ENCODE measurements at places on chromosomes 3 and 15.

GRCh38 chr15:54580643-54581042 is 602.4 kb downstream of the UNC13C start:
- DNase-seq, result no peak

DNA sequence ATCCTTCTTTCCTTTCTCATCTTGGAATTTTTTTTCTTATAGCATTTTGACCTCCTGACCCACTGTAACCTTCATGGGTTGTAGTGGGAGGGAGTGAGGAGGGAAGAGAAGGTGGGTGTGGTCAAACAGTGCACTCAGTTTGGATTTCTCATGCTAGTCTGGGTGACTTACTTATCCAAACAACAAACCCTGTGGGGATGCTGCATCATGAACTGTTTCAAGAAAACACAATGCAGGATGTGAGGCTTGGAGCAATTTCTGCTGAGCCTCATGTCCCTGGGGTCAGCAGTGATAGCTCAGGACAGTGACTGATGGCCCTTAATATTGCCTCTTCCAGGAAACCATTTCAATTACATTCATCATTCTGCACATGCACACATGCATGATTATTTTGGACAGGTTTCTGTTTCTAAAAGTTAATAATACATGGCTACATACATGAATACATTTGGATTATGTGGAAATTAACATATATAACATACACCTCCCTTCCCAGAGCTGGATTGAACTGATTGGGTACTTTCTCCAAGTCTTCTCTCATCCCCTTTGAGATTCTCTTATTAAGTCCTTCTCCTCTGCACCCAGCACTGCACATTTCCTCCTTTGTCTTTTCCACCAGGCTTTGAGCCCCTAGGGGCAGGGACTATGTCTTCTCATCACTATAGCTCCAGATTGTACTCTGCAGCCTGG is 61.2 kb downstream of the ADAMTSL3 start:
- no peak for DNase-seq

GRCh38 chr15:101578443-101578894 is 73.7 kb downstream of the TM2D3 start:
- DNase-seq, result no peak

DNA sequence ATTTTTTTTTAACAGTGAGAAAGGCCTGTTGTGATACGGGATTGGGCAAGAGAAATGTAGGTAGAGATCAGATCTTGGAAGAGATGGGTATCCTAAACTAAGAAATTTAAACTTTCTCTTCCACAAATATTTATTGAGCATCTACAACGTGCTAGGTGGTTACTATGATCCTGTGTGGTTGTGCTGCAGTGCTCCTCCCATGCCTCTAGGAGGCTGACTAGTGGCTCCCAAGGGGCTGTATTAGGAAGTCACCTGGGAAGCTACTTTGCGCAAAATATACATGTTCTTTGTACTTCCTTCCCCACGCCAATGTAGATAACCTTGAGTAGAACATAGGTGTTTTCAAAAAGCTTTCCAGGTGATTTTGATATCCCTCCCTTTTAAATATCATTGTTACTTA is 27.2 kb downstream of the USP3 start:
- DNase-seq, result no peak

DNA sequence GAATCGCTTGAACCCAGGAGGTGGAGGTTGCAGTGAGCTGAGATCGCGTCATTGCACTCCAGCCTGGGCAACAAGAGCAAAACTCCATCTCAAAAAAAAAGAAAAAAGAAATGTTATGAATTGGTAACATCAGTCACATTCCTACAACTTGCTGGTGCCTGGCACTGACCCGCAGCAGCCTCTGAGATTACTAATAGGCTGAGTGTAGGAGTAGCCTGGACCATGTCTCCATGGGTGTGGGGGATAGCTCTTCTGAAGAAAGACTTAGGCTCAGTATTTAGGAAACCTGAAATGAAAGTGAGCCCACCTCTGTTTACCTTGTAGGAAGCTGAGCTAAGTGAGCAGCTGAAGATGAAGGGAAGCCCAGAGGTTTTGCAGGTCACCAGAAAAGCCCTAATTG is 148.3 kb downstream of the LRRC28 start:
- DNase-seq, result no peak

DNA sequence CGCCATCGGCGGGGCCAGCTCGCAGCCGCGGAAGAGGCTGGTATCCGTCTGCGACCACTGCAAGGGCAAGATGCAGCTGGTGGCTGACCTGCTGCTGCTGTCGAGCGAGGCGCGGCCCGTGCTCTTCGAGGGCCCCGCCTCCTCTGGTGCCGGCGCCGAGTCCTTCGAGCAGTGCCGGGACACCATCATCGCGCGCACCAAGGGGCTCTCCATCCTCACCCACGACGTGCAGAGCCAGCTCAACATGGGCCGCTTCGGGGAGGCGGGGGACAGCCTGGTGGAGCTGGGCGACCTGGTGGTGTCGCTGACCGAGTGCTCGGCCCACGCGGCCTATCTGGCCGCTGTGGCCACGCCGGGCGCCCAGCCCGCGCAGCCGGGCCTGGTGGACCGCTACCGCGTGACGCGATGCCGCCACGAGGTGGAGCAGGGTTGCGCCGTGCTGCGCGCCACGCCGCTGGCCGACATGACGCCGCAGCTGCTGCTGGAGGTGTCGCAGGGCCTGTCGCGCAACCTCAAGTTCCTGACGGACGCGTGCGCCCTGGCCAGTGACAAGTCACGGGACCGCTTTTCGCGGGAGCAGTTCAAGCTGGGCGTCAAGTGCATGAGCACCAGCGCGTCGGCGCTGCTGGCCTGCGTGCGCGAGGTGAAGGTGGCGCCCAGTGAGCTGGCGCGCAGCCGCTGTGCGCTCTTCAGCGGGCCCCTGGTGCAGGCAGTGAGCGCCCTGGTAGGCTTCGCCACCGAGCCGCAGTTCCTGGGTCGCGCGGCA is 1.8 kb downstream of the TLNRD1 start:
- peak; percentile 10 for DNase-seq

DNA sequence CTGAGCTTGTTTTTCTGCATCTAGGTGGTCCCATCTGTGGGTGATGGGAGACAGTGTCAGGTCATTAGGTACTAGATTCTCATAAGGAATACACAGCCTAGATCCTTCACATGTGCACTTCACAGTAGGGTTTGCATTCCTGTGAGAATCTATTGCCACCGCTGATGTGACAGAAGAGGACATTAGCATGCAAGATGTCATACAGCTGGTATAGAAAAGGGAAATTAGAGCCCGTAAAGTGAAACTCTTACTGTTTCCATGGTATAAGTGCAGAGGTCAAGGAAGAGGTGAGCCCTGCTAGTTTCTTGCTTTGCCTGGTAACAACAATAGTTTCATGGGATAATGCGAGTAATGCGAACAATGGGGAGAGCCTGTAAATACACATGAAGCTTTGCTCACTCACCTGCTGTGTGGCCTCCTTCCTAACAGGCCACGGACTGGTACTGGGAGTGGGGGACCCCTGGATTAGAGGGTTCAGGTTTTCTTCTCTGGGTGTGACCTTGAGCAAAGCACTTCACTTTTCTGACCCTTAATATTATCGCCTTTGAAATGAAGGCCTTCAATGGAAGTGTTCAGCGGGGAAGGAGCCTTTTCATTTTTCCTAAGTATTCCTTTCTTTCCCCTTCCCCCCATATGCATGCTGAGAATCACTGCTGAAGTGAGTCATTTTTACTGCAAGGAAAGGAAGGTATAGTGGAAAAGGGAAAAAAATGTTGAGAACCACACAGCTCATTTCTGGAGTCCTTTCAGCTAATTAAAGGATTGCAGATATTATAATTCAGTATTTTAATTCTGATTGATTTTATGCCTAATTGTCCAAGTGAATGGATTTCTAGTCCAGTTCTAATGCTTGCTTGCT is 286.4 kb downstream of the UBE2E2 start:
- no peak for DNase-seq

- DNase-seq, result no peak
These were observed 16.2 kb upstream of the ITGA11 start for GRCh38 chr15:68447976-68448755.

DNA sequence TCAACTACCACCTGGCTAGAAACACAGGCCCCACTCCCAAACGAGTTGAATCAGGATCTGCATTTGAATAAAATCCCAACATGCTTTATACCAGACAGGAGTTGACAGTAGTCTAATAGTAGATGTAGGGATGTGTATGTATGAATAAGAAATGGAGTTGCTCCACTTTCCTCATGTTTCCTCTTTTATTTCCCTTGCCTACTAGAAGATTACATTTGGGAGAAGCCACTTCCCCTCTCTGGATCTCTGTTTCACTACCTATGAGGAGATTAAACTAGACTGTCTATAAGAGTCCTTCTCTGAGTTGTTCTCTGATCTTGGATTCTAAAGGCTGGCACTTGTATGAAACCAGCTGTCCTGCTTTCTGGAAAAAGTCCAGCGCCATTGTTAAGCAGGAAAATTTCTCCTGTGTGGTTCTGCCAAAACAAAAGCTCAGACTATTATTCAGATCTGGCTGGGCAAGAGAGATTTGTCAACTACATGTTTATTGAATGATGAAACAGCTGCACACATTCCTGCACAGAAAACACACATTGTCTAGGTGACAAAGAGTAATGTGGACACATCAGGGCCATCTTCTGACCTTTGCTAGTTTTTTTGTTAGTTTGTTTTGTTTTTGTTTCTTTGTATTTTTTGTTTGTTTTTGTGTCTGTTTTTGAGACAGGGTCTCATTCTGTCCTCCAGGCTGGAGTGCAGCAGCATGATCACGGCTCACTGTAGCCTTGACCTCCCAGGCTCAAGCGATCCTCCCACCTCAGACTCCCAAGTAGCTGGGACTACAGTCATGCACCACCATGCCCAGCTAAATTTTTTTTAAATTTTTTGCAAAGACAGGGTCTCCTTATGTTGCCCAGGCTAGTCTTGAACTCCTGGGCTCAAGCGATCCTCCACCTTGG is 29.9 kb downstream of the ACP3 start:
- no peak for DNase-seq

- no peak for DNase-seq
These were observed 6.1 kb upstream of the HGD start for GRCh38 chr3:120688121-120688520.

GRCh38 chr3:32956750-32957570 is 5.5 kb downstream of the CCR4 start:
- DNase-seq, result no peak

- no peak for DNase-seq
These were observed 193.1 kb downstream of the OTOL1 start for GRCh38 chr3:161689584-161690298.

GRCh38 chr15:57290187-57290586 is 86.1 kb upstream of the CGNL1 start:
- no peak for DNase-seq

DNA sequence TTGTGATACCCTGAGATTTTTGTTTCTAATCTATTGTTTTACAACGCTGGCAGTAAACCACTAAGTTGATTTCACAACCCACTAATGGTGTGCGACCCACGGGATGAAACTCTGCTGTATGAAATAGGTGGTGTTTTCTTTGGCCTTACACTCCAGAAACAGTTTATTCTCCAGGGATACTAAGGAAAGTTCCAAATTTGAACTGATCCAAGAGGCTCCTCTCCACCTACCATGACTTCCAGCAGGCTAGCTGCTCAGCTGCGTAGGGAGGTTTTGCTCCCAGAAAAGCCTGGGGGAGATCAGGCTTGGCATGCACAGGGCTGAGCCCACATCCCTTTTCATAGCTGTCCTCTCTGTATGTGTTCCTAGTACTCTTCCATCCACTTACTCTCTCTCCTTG is 71.5 kb downstream of the FAM174B start:
- DNase-seq, result no peak

DNA sequence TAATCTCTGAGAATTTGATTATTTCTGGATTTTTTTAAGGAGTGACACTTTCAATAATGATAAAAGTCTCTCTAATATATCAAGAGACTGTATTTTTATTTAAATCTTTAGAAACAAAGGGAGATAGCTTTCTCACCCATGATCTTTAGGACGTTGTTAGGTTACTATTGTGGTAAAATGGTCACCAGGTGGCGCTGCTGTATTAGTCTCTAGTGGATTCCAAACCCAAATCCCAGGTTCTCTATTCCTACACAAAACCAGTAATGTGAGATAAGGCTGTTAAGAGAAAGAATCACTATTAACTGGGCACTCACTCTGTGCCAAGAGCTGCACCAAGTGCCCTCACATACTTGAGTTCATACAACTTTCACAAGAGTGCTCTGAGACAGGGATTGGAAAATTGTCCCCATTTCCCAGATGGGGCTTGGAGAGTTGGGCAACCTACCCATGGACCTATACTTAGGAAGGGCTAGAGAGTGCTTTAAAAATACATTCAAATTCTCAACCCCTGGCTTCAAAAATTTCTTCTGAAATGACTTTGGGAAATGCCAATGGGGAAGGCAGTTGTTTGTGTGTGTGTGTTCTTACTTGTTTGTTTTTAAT is 593.4 kb upstream of the TGFBR2 start:
- peak; percentile 44 for DNase-seq

DNA sequence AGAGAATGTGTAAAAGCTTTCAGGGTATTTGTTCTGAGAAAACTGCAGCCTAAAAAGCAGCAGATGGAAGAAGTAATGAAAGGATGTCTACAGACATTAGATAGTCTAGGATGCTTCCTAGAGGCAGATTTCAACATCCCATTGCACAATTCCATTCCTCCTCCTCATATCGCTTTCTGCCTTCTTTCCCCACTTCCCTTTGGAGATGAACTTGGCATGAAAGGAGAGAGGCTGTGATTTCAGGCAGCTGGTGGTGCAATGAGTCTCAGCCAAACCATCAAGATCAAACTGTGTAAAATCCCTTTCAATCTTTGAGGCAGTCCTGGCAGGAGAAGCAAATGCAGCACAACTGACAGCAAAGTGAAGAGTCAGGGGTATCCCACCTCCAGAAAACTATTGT is 438.7 kb upstream of the KCNMB2 start:
- DNase-seq, result no peak

DNA sequence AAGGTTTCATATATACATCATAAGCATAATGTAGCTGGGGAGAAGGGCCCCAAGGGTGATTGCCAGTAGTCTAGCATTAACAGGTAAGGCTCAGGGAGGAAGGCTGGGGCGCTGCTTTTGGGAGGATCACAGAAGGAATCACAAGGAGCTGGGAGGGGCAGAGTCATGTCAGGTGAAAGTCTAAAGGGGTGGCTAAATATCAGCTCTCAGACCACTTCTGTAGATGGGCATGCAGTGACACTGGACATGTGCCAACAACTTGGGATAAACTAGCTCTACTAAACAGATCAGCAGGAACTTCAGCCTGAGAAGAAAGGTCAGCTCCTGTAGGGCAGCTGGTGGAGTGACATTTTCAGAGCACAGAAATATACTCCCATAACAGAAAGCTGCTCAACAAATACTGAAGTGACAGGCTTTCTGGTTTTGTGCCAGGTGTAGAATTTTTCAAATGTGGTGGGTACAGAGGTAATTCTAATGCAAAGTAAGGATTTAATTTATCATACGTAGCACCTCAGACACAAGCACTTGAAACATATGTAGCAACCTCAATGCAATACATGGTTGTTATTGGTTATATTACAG is 79.4 kb downstream of the PEX5L start:
- DNase-seq, result no peak

- DNase-seq, result peak; percentile 50
These were observed 4.5 kb upstream of the RFT1 start for GRCh38 chr3:53134631-53135232.

GRCh38 chr3:155325263-155325835 is 31.9 kb upstream of the STRIT1 start:
- no peak for DNase-seq
